ENCODE measurements at places on chromosomes 1 and 21. TPM values are rescaled to one million over a fixed set of nuclear protein-coding genes. Genes with fewer than 3 reads are reported as not detected.

The FCER1A gene
- total RNA-seq: not detected

GRCh38 chr1:5908461-5909375, 83.5 kb downstream of the NPHP4 start:
- peak; percentile 37 for DNase-seq

GRCh38 chr1:62082456-62083363, 111.9 kb upstream of the L1TD1 start:
- no peak for DNase-seq

The CRNN gene
- total RNA-seq: not detected

- no peak for DNase-seq
These were observed 3.6 kb downstream of the KIF2C start for GRCh38 chr1:44743211-44743610.

DNA sequence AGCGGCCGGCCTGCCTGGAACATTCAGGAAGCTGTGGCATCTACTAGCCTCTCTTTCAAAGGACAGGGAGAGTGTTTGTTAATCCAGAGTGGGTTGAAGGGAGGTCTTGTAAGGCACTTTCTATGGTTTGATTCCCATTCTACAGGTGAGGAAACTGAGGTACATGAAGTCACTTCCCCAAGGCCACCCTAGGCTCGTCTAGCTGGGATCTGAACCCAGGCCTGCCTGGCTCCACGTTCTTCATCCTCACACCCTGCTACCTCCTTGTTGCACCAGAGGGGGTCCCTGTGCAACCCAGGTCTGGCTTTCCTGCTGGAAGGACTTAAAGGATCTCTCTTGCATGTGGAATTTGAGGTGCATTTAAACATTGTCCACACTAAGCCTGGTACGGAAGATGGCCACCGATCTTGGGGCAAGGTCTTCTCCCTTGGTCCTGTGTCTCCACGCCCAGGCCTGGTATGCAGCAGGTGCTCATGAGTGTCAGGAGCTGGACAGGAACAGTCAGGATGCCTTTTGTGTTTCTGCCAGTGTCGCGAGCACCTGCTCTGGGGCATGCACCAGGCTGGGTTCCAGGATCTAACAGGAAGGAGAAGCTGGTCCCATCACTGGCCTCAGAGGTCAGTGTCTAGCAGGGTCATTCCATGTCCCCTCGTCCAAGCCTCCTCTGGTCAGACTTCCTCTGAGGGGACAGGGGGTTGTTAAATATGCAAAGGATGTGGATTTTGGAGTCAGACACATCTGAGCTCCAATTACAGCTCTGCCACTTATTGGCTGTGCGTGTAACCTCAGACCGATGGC, 103.2 kb upstream of the RUNX3 start:
- no peak for DNase-seq

- no peak for DNase-seq
These were observed 107.4 kb downstream of the LYST start for GRCh38 chr1:235759336-235759735.

- DNase-seq: no peak
These were observed 52.7 kb downstream of the AGPAT3 start for GRCh38 chr21:43917515-43918384.

DNA sequence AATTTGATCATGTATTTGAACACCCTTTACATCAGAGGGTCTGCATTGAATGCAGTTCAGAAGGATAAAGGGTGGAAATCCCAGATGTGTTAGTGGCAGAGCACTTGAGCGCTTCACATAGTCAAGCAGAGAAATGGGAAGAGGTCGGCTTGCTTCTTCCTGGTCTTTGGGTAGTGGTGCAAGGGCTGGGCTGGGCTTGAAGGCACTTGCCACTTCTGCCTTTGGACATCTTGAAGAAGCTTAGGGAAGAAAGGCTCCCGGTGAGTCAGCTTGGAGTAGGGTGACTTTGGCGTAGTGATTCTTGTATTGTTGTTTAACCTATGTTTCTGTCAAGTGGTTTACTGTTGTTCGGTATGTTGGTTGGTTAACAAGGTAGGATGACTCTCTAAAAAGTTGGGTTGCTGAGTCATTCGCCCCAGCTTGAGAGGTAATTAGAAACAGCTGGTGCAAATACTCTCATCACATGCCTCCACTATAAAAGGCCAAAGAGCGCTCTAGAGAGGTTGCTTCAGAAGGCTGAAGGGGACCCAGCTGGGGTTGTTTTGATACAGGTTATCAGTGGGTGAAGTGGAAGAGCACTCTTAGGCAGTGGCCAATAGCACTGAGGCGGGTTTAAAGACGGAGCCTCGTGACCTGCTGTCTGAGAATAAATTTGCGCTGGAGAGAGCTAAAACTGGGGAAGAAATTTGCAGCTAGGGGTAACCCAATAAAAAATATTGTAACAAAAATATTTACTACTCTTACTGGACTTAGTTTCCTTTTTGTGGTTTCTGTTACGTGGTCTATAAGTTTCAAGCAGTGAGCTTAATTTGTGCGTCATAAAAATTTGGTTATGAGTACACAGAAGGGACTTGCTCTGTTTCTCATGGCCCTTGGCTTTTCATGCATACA, 1.4 kb downstream of the BACH1 start:
- DNase-seq: peak; percentile 51

The NR1I3 gene
- 158 TPM for total RNA-seq

DNA sequence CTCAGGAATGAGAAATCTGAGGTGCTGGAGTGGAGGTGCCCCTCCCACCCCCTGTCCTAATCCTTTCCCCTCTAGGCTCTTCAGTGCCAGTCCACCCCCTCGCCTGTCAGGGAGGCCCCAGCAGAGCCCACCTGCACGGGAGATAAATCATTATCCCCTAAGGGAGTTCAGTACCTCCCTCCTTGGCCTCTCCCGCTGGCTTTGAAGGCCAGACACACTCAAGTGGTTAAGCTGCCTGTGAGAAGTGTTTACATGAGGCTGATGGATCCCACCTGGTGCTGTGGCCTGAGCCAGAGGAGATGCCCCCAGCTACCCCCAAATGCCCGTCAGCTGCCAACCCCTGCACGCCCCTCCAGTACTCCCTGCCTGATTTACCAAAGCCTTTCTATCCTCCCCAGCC, 3.7 kb downstream of the RSPO1 start:
- DNase-seq: no peak

The MKNK1 gene
- total RNA-seq: 18.9 TPM

DNA sequence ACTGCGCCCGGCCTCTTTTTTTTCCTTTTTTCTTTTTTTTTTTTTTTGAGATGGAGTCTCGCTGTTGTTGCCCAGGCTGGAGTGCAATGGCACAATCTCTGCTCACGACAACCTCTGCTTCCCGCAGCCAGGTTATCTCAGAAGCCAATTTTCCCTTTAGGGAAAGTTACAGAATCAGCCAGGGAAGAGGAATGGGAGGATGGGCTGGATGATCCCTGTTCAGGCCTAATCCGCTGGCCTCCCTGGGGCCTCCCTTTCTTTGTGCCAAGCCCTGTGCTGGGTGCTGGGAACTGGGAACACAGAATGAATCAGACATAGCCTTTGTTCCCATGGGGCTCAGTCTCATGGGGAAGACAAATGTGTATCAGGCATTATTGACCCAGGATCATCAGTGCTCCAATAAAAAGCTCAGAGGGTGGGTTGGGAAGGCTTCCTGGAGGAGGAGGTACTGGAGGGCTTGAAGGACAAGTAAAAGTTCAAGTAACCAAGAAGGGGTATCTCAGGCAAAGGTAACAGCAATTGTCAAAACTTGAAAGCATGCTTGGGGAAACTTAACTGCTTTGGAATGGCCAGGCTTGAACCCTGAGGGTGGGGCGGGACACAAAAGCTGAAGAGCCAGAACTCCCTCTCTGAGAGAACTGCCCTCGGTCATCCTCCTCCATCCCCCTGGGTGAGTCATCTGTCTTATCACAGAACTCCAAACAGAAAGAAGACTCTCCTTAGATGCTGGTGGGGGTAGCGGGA, 14.3 kb downstream of the ECHDC2 start:
- peak; percentile 70 for DNase-seq

- DNase-seq: no peak
These were observed 217.9 kb downstream of the RHOU start for GRCh38 chr1:228953207-228953606.

The AMPD1 gene
- not detected for total RNA-seq

The ZBTB48 gene
- total RNA-seq: 38.4 TPM

The LIN9 gene
- 0.70 TPM for total RNA-seq

The CFH gene
- total RNA-seq: 870 TPM

- DNase-seq: no peak
These were observed 120.2 kb downstream of the MRPL39 start for GRCh38 chr21:25487046-25487594.

GRCh38 chr1:108703939-108704338, 8.8 kb upstream of the FNDC7 start:
- DNase-seq: no peak

The TARDBP gene
- 59.1 TPM for total RNA-seq

DNA sequence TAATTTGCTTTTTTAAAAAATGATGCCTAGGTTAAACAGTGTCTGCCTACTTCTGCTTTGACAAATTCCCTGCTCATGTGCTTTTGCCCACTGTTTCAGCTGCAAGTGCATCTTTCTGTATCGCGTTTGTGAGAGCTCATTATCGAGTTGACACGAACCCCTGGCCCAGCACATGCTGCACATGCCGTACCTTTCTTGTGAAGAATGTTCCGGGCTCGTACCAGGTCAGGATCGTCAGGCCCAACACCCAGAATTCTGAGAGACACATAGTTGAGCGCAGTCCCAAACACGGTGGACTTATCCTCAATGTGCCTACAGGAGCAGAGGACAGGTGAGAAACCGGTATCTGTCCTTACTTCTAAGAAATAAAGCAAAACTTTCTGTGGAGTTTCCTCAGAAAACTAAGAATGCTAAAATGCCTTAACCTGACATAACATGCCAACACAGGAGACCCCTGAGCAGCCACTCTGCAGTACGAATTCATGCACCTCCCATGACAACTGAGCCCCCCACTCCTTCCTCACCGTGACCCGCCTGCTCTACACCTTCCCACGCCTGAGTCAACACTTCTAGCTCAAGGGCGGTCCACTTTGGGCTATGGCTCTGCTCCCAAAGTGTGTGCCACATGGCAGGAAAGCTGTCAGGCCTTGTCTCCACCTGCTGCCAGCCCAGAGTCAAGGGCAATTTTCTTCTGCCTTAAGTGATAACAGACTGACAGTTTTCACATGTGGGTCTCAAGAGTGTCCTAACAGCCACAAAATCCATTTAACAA, 6.7 kb downstream of the LSS start:
- no peak for DNase-seq

DNA sequence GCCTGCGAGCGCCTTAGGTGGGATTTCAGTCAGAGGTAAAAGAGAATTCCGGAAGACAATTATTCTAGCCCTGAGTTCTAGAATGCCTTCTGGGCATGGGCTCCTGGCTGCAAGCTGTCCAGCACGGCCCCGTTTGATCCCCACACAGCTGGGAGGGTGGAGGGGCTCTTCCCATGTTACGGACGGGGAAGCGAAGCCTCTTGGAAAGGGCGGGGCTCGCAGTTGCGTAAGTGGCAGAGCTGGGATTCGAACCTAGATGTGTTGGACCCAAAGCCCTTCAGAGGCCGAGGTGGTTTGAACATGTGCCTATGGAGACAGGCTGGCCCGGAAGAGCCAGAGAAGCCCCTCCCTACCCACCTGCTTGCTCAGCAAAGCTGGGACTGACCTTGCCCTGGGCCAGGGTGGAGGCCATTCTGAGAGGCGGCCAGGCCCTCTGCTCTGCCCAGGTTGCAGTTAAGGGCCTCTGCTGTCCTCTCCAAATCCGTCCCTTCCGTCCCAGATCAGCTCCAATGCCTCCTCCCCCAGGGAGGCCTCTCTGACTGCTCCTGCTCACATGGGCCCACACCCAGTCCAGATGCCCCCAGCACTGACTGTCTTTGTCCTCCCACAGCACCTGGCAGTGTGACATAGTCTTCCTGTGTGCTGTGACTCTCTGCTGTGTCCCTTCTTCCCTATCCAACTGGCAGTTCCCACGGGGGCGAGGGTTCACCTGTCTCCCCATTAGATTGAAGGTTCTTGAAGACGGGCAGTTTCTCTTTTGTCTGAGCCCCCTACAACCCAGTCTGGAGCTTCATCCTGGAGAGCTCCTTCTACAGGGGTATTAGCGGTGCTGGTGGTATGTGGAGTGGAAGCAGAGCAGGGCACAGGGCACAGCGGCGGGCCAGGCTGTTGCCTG, 1.2 kb upstream of the HSPB7 start:
- DNase-seq: no peak

The FGR gene
- total RNA-seq: 3.0 TPM

- no peak for DNase-seq
These were observed 9.1 kb downstream of the PLOD1 start for GRCh38 chr1:11943619-11944018.

The KCNJ9 gene
- not detected for total RNA-seq

DNA sequence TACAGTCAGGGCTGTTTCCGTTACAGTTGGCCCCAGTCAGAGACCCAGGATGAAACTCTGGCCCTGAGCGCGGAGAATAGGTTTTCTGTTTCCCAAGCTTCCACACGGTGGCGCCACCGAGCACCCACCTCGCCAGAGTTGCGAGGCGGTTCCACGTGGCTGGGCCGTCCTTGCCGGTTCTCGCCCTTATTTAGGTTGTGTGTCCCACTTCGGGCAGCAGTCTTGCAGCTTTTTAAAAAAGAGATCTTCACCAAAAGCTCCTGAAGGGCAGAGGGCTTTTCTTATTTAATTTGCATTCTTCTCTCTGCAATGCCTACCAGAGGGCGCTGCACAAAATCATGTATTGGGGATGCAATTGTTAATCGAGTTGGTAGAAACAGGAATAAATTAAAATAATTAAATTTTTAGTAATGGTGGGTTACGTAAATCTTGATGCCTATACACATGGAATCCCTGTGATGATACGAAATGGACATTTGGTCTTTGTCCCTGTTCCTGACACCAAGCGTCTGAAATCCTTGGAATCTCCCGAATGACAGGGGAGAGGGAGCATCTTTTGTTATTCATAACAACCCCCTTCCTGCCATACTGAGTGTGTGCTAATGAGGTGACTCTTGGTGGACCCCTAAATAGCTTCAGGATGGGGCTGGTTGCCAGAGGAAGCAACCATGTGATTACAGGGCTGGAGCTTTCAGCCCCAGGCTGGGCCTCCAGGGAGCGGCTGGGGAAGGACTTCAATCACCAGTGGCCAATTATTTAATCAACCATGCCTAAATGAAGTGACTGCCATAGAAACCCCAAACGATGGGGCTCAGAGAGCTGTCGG, 5.6 kb upstream of the S100A7 start:
- no peak for DNase-seq

DNA sequence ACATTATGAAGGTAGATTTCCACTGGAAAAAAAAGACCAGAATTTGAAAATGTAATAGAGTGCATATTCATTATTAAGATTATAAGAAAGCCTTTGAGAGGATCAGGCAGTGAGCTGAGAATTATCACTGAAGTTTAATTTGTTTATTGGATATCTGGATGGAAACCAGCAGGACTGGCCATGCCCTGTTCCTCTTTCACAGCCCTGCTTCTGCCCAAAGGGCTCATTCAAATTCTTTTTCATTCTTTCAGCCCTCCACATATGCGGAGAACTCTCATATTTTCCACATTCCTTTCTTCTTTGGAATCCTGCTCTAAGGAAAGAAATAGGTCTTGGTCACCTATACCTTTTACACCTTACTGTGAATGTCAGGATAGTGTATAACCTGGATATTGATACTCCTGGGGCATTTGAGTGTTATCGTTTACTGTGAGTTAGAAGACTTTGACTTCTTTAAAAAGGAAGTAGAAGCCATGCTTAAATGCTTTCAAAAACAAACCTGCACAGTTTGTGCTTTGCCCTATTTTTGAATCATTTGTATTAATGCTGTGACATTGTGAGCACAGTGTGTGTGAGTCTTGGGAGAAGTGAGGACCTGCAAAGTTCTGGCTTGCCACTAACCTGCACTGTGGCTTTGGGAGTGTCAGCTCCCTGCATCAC, 35.5 kb downstream of the ST6GALNAC3 start:
- no peak for DNase-seq

Data from left lobe of liver (tissue), 2 donors.